Natural killer cell (primary cell): ENCODE measurements at places on chromosomes 7 and 10. TPM values are rescaled to one million over a fixed set of nuclear protein-coding genes. Genes with fewer than 3 reads are reported as not detected.

The WEE2 gene
- 0.68 TPM for total RNA-seq

The PDE6C gene
- total RNA-seq: not detected

The AKR1C4 gene
- total RNA-seq: not detected

The FOXP2 gene
- total RNA-seq: not detected

The ELAPOR2 gene
- total RNA-seq: 6.2 TPM

The C10orf53 gene
- total RNA-seq: not detected

The ATP6V0A4 gene
- total RNA-seq: not detected

The PON2 gene
- total RNA-seq: 35.6 TPM

The NRF1 gene
- total RNA-seq: 39.8 TPM

The GPR141 gene
- 55.2 TPM for total RNA-seq

The MXI1 gene
- total RNA-seq: 14.1 TPM

The CRYGN gene
- total RNA-seq: not detected

The MKX gene
- total RNA-seq: not detected
